ENCODE measurements at places on chromosomes 2 and 18. TPM values are rescaled to one million over a fixed set of nuclear protein-coding genes. Genes with fewer than 3 reads are reported as not detected.

- peak; percentile 35 for ATAC-seq
These were observed 17.6 kb upstream of the ADI1 start for GRCh38 chr2:3536682-3537632.

The SERPINB4 gene
- total RNA-seq, result not detected

The SRD5A2 gene
- total RNA-seq, result 0.17 TPM

The CHRNG gene
- 0.96 TPM for total RNA-seq

The GALNT1 gene
- 32.7 TPM for total RNA-seq

DNA sequence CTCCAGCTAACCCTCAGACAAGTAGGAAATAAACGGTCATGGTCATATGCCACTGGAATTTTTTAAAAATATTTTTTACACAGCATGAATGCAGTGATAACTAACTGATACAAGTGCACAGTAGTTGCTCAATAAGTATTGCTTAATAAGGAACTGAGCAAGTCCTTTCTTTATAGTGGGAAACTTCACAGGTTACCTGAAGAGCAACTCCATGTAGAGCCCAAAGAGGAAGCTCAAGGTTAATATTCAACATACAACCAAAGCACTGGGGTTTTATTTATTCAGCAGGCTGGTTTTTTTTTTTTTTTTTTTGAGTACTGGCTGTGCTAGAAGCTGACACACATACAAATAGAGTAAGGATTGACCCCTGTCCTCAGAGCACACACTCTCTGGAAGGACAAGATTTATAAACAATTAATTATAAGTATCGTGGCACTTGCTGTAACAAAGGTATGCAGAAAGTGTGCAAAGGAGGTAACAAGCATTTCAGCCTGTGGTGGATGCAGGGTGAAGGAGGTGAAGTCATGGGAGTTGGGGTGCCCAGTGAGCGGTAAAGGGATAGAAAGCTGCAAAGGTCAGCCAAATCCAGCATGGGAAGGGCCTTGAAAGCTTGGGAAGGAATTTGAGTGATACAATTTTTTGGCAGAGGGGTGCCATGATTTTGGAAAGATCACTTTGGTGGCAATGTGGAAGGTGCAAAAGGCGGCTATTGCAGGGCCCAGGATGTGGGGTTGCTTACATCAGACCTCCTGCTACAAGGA lies 52.7 kb downstream of the ATOH8 start:
- no peak for ATAC-seq

GRCh38 chr2:176066645-176067588 lies 16.8 kb downstream of the EVX2 start:
- peak; percentile 19 for ATAC-seq

GRCh38 chr2:98702858-98703620 lies 27.9 kb downstream of the MGAT4A start:
- no peak for ATAC-seq

GRCh38 chr18:36775396-36775795 lies 53.4 kb downstream of the TPGS2 start:
- ATAC-seq, result no peak

- ATAC-seq, result no peak
These were observed 114.4 kb upstream of the COPS8 start for GRCh38 chr2:236971131-236971821.

GRCh38 chr2:150729495-150729955 lies 242.1 kb upstream of the RND3 start:
- no peak for ATAC-seq

GRCh38 chr2:6068429-6068828 lies 376.2 kb downstream of the SOX11 start:
- ATAC-seq, result no peak

GRCh38 chr2:12296915-12297314 lies 419.8 kb upstream of the TRIB2 start:
- ATAC-seq, result no peak

The CTAGE1 gene
- 0.24 TPM for total RNA-seq

DNA sequence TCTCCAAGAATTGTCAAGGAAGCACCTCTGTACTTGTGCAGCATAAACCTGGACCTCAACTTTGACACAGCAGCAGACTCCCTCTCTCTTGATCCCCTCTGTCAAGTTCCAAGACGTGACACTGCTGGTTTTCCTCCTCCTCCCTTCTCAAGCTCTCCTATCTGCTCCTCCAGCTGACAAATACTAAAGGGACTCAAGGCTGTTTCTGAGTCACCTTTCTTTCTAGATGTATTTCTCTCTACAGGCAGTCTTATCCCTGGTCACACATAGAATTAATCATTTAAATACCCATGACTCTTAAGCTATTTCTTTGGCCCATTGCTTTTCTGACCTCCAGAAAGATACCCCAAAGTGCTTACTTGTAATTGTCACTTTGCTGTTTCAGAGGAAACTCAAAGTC lies 53.5 kb downstream of the SEPTIN10 start:
- ATAC-seq, result no peak

DNA sequence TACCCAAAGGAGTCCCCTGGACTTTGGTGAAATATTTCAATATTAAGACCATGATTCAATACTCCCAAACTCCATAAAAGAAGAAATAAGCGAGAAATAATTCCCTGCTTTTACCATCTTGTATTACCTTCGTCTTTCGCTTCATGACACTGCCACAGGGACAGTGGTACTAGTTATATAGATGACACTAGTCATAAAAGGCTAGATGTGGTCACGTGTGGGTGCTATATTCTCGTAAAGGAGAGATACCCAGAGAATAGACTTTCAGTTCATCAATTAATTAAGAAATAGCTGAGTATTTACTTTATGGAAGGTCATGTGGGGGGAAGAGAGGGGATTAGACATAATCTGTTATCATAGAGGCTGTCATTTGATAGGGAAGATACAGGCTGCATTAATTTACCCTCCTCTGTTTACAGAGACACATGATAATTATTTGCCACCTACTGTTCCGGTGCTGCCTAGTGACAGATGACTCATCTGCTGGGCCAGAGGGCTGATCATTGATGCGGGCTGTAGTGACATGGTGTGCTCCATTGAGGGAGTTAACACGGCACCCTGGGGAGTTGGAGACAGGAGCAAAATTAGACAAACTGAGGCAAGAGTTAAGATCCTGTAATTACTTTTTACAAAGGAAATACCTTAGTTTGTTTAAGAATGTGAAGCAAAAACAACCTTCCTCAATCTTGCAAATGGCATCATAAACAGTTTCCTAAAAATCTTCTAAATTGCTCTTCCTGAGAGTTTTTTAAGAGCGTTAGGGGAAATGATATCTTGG lies 78.2 kb upstream of the ITGB6 start:
- ATAC-seq, result peak; percentile 72

The ALK gene
- 4.3 TPM for total RNA-seq

- no peak for ATAC-seq
These were observed 17.5 kb downstream of the STAT1 start for GRCh38 chr2:190996338-190996946.

GRCh38 chr2:144659731-144660275 lies 139.9 kb upstream of the ZEB2 start:
- ATAC-seq, result no peak

- no peak for ATAC-seq
These were observed 3.9 kb downstream of the PUM2 start for GRCh38 chr2:20346565-20347381.

- no peak for ATAC-seq
These were observed 453.4 kb upstream of the SLC14A2 start for GRCh38 chr18:45161850-45162249.

DNA sequence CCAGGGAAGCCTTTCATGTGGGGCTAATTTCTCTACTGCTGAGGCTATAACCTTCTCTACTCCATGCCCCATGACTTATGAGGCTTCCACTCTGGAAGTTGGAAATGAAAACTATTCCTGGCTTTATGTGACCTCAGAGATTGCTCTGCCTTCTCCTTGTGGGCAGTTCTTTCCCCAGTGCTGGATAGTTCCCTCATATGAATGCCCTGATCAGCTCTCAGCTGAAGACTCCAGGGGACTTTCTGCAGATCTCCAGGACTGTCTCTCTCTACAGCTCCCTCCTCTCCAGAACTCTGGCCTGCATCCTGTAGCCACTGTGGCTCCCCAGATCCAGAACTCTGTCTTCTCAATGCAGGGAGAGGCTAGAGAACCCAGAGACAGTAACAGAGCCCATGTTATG lies 235.1 kb downstream of the SEPTIN10 start:
- no peak for ATAC-seq

DNA sequence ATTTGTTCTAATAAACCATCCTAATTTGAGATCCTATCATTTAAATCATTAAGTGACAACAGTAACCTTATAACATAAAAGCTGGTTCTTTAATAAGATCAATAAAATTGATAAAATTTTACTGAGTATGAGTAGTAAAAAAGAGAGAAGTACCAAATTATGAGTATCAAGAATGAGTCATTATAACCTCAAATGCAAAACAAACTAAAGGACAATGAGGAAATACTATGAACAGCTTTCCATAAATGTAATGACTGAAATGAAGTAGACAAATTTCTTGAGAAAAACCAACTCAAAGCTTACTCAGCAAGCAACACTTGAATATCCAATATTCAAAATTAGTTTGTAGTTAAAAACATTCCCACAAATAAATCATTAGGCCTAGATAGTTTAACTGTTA lies 433.0 kb downstream of the ZEB2 start:
- no peak for ATAC-seq

DNA sequence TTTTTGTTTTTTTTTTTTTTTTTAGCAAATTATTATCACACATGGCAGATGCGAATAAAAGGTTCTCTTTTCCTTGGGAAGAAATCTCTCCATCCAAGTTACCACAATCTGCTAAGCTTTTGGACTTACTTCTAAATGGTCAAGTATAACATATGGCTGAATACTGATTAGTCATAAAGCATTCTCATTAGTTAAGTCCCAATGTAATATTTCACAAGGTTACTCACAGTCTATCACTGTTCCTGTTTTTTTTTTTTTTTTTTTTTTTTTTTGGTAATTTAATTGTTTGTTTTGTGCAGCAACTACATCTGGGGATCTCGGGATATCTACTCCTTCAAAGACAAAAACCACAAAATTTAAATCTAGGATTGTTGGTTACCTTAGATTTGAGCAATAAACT lies 771.7 kb downstream of the CPS1 start:
- ATAC-seq, result no peak

The MALL gene
- 0.97 TPM for total RNA-seq

GRCh38 chr2:165406173-165406572 lies 63.3 kb upstream of the CSRNP3 start:
- ATAC-seq, result peak; percentile 63

DNA sequence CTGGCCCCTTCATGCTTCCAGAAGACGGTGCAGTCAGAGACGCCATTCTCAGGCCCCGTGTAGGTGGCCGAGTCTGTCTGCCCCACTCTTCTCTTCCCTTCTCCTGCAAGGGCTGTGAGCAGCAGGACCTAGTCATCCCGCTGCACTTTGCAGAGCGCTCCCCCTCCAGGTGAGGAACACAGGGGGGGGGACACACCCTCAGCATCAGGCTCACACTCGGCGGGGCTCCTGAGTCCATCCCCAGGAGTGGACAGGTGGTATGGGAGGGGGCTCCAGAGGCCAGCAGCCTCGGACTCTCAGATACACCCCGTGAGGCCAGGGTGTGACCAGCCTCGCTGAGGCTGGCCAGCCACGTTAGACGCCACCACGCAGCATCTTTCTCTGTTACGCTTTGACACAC lies 460.5 kb upstream of the MYT1L start:
- ATAC-seq, result no peak

DNA sequence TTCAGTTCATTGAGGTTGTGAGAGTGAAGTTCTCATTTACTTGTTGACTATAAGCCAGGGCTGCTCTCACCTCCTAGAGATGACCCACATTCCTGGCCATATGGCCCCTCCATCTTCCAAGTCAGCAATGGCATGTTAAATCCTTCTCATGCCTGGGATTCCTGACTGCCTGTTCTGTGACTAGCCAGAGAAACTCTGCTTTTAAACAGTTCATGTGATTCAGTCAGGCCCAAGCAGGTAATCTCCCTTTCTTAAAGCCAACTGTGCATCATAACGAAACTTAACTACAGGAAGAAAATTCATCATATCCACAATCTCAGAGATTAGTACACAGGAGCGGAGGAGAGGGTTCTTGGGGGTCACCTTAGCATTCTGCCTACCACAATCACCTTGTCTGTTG lies 11.5 kb downstream of the DPP4 start:
- ATAC-seq, result no peak

- ATAC-seq, result no peak
These were observed 112.3 kb downstream of the BCL2 start for GRCh38 chr18:63207143-63207790.

The SLC9A4 gene
- total RNA-seq, result 0.13 TPM

The CHST9 gene
- total RNA-seq, result 0.31 TPM
